Activated CD8-positive, alpha-beta memory T cell treated with anti-CD3 and anti-CD28 coated beads for 4 hours (primary cell): ENCODE measurements at places on chromosomes 2 and 18.

- DNase-seq: no peak
Measured at GRCh38 chr2:83689402-83689801, 769.7 kb downstream of the SUCLG1 start.

DNA sequence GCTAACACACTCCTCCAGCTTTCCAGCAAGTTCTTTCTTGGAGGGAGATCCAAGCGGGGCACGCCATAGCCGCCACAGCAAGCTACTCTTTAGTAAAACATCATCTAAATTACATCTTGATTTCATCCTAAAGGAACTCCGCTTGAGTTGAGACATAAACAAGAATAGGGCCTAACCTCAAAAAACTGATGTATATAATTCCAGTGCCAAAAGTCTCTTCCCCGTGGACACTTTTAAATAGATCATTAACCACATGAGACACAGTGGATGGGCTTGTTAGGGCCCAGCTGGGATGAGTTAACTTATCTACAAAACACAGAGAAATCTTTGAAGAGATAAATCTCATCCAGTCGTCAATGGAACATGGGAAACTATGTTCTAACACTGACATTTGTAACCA lies 20.8 kb upstream of the MLPH start:
- DNase-seq: no peak

- DNase-seq: no peak
Measured at GRCh38 chr2:23788100-23788499, 138.8 kb downstream of the ATAD2B start.

DNA sequence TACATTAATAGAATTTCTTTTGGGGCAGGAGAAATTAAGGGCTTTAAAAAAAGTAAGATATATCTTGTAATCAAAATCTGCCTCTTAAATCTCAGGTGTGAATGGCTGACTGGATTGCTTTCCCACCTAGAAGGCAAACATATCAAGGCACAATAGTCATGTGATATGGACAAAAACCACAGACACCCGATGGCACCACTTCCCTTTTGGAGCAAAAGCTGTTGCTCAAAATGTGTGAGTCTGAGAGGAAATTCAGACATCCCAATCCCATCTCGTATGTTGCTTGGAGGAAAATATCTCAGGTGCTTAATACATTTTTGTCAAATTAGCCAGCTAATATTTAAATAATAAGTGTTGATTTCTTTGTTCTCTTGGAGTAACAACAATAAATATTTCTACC lies 120.7 kb downstream of the KCNF1 start:
- DNase-seq: no peak

DNA sequence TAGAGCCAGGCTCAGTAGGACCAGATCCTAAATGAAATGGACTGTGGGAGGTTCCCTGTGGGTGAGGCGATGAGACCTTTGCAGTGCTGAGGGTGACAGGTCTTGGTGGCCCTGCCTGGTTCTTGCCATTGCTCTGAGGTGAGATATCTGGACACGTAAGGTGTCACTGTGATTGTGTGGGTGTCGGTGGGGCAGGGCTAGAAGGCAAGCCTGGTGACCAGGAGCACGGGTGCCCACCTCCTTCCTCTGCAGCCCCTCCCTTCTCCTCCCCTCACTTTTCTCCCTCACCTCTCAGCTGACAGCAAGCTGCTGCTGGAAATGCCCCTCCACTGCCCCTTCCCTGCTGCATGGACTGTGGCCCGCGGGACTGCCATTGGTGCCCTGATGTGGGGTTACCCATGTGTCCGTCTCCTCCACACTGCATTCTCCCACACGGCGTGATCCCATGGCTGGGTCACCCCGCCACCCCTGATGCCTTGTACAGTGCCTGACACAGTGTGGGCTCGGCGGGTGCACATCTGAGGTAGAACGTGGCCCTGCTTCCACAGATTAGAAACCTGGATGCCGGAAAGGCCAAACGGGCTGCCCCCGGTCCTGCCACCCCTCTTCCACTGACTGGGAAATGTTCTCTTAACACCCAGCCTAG lies 55.6 kb upstream of the FOSL2 start:
- no peak for DNase-seq
